C1 segment of cervical spinal cord (tissue), 14 donors: ENCODE measurements at places on chromosomes 12 and 14.

DNA sequence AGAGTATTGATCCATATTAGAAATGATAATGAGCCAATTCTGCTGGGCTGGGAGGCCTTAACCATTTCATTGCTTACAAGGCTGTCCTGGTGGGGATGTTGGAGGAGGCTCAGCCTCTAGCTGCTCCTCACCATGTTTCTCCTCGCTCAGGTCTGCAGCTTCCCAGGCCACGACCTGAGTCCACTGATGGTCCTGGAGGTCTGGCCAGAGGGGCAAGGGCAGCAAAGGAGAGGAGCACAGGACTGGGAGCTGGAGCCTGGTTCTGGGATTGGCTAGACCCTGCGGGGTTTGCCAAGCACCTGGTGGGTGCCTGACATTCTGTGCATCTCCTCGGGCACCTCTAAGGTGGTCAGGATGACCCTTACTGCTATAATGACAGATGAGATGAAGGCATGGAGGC, 92.6 kb downstream of the KIF26A start:
- DNase-seq, result no peak

DNA sequence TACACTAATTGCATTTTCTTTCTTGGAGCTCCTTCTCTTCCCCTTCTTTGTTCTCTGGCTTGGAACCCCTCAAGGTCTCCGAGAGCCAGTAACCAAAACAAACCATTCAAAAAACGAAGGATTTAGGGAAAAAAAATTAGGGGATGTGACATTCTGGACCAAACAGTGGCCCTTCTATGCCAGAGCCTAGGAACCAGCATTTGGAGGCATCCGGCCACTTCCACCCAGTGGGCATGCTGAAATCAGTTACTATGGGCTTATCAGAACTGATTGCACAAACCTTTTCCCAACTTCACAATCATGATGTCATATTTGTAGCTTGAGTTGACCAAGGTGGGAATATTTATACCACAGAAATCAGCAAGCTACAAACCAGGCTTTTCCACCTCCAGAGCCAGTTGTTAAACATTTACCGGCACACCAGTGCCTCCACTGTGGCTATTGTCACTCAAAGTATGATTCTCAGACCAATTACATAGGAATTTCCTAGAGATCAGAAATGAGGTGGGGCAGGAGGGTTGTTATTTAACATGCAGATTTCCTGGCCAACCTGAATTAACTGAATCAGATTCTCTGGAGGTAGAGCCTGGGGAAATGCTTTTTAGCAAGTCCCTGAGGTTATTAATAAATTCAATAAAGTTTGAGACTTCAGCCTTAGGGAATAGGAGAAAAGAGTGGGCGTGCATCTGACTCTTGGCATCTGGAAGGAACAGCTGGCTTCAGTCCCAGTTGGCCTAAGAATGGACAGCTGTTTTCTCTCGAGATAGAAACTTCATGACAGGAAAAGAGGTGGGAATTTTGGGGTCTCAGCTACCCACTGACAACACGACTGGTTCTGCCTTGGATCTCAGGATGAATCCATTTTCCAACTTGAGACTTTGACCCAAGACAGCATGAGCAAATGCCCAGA, 273.9 kb downstream of the ZFP36L1 start:
- no peak for DNase-seq

DNA sequence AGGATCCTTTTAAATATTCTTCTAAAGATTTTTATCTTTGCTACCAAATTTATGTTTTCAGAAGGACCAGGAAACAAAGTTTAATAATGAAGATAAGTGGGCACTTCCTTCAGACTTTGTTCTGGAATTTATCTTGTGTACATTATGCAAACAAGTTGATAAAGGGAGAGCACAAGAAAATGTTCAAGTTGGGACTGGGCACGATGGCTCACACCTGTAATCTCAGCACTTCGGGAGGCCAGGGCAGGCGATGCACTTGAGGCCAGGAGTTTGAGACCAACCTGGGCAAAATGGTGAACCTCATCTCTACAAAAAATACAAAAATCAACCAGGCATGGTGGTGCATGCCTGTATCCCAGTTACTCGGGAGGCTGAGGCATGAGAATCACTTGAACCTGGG, 4.6 kb downstream of the PLBD1 start:
- DNase-seq, result no peak

- DNase-seq, result no peak
These were observed 718.0 kb downstream of the C12orf50 start for GRCh38 chr12:87311206-87311605.

DNA sequence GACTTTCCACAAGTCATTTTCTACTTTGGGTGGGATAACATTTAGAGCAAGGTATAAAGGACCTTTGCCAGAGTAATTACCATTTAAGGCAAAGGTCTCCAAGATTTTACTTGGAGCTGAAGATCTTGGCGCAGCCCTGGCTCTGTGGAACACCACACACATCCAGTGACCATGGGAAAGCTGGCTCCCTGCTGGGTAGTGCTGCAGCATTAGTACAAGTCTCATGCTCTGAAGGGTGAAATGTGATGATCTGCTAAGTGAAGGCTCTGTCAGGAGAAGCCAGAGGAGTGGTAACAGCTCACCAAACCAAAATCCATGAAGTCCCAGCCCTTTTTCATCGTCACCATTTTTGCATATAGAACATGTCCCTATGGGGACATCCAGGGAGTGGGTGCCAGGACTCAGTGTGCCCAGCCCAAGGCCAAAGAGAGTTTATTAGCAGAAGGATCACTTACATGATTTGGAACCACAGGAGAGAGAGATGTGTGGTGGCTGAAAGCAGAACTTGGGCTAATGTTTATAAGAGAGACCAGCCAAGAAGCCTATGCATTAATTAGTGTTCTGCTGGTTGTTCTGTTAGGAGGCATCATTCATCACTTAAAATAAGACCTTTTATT, 110.7 kb downstream of the SLC38A6 start:
- DNase-seq, result no peak

DNA sequence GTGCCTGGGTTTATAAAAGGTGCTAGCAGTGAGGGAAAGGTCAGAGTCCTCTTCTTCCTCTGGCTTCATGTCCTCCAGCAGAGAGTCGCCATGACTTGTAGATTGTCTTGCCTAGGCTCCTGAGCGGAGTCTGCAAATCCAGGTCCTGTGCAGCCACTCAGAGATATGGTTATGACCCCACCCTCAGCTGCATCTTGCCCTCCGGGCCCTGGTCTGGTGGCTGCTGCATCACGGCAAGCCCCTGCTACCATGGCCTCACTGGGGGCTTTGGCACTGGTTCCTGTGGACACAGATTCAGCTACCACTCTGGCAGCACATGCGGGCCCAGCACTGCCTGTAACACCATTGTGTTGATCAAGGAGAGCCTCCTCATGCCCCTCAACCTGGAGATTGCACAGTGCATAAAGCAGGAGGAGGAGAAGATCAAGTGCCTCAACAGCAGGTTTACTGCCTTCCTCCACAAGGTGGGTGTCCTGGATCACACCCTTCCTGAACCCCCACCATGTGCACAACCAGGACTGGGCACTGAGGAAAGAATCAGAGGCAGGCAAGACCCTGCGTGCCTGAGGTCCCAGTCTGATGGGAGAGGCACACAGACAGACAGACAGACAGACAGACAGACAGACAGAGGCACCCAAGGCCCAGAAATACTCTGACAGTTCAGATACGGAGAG, 10.5 kb upstream of the KRT86 start:
- DNase-seq, result no peak

- no peak for DNase-seq
These were observed 275.0 kb downstream of the AKAP6 start for GRCh38 chr14:32603992-32604565.

DNA sequence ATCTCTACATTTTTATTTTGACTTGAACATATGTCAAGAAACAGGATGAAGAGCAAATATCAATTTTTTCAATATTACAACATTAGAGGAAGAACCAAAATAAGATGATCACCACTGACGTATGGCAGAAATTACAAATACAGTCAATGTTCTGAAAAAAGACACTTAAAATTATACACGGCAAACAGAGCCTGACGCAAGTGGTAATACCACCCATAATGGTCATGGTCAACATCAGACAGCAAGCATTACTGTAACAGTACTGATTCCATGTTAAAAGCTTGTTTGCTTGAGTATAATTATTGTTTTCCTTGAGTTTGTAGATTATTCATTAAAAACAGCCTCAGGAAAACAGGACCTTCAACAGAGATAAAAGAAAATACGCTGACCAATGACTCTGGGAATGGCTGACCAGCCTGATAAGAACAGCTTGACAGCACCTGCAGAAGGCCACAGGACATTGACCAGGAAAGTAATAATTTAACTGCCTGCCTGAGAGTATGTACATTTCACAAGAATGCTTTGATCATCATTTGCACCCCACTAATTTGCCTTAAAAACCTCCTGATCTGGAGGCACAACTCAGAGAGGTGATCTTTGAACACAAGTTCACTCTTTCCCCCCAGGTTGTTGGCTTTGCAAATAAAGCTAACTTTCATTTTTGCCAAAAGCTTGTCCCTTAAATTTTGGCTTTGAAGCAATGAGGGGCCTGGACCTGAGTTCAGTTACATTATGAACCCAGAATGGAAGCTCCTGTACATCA, 187.3 kb downstream of the IPO8 start:
- DNase-seq, result no peak

DNA sequence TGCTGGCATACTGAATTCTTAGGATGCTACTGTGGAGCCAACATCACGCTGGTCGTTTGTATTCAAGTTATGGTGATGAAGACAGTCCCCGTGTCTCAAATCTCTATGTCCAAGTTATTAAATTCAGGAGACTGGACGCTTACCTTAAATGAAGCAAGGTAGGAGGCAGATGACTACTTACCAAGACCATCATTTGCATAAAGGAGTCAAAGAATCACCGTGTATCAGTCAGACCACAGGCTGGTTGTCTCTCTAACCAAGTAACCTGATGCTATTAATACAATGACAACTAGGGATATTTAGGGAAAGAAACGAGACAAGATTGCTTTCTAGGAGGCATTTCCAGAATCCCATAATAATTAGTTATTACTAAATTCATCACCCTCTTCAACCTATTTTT, 78.1 kb upstream of the FRMD6 start:
- DNase-seq, result no peak

DNA sequence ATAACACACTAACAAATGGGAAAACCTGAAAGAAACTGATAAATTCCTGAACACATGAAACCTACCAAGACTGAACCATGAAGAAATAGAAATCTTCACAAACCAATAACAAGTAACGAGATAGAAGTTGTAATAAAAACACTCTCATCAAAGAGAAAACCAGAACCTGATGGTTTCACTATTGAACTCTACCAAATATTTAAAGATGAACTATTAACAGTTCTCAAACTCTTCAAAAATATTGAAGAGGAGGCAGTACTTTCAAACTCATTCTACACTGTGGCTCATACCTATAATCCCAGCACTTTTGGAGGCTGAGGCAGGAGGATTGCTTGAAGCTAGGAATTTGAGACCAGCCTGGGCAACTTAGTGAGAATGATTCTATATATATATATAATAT, 48.4 kb upstream of the TMTC2 start:
- no peak for DNase-seq

- DNase-seq, result no peak
These were observed 838 bp downstream of the LRIG3 start for GRCh38 chr12:58919231-58920101.

- no peak for DNase-seq
These were observed 88.9 kb downstream of the SLC2A13 start for GRCh38 chr12:40016980-40017379.

GRCh38 chr14:98028162-98028561, 1231.0 kb downstream of the VRK1 start:
- DNase-seq, result no peak

GRCh38 chr12:4356041-4356327, 23.5 kb downstream of the FGF23 start:
- DNase-seq, result no peak

- DNase-seq, result no peak
These were observed 54.7 kb downstream of the PPM1A start for GRCh38 chr14:60303745-60304144.
